Cortex of kidney (tissue), 1 donor: ENCODE measurements at places on chromosomes 1 and 21.

- no peak for DNase-seq
Measured at GRCh38 chr1:93704052-93704451, 22.4 kb upstream of the BCAR3 start.

- DNase-seq: no peak
Measured at GRCh38 chr21:41877901-41878830, 978 bp downstream of the PRDM15 start.

DNA sequence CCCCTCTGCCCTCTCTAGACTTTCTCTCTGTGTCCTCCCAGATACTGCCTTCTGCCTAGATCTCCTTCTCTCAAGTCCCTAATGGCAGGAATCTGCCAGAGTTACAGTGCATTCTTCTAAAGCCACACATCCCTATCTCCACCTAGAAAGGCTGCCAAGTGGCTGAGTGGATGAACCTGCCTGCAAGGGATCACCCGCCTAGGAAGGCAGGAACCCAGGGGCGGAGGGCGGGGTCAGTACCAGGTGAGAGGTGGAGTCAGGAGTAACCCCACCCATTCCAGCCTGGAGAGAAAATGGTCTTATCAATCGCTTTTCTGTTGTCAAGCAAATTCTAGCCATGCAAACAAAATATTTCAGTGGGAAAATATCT, 60.8 kb downstream of the BCAR3 start:
- DNase-seq: no peak

GRCh38 chr1:93471911-93472310, 24.0 kb downstream of the FNBP1L start:
- no peak for DNase-seq

DNA sequence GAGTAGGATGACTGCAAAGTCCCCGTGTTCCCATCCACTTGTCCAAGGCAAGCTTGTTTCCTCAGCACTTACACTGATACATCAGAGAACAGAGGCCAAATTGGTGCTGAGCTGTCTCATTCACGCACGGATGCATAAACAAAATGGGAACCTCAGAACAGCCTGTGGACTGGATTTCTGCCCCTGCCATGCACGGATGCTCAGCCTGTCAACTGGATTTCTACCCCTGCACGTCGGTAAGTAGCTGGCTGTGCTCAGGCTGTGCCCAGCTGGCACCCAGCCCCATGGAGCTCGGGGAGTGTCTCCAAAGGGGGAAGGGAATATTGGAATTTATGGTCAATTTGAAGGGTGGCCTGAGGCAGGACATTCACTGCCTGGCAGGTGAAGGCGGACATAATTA, 40.8 kb upstream of the TMPRSS2 start:
- DNase-seq: no peak

DNA sequence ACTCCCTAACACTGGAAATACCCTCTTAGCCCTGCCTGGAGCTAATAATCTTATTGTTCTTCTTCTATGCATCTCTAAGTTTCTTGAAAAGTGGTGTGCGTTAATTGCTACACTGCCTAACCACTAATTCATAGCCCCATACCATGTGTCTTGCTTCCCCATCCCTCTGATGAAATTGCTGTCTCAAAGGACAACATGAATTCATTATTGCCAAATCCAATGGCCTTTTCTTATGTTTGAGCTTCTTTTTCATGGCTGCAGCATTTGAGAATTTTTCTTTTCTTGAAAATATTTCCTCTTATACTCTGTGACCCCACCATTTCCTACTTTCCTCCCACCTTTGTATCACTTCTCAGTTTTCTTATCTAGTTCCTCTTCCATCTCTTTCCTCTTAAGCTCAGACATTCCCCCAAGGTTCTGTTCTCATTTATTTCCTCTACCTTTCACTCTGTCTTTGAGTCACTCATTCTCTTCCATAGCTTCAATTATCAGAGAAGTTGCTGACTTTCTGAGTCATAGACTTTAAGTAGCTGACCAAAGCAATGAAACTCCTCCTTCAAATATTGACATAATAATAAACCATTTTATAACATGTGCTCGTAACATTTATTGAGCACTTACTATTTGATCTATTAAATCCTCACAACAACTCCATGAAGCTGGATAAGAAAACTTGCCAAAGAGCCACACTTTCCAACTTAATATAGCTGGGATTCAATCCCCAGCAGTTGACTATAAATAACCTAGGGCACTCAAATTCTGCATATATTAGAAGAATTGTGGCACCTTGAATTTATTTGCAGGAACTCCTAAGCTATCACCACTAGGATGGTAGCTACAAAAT, 35.5 kb upstream of the ATP6V1G3 start:
- DNase-seq: no peak

- no peak for DNase-seq
Measured at GRCh38 chr1:77438236-77438913, 156.6 kb downstream of the AK5 start.

DNA sequence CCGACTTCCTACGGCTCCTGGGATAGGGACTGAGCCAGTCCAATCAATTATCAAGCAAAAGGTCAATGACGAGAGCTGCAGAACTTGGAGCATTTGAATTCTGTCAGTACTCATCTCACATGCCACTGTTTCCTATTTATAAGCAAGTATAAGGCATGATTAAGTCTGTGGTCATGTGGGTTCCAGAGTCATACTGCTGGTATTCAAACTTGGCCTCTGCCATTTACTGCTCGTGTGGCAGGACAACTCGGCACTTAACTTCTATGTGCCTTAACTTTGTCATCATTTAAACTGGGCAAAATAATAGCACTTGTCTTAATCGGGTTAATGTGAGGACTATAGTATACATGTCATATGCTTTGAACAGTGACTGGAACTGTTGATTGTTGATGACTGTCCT, 44.9 kb upstream of the TNFSF18 start:
- no peak for DNase-seq
